Activated CD4-positive, alpha-beta T cell treated with anti-CD3 and anti-CD28 coated beads for 36 hours (primary cell): ENCODE measurements at places on chromosomes 5 and 9. TPM values are rescaled to one million over a fixed set of nuclear protein-coding genes. Genes with fewer than 3 reads are reported as not detected.

The PLAC8L1 gene
- not detected for total RNA-seq

The C5orf52 gene
- not detected for total RNA-seq

The INSYN2B gene
- total RNA-seq = not detected

GRCh38 chr9:6328103-6328502 is at the start of gene TPD52L3:
TPD52L3 (plus strand) TSS chr9:6328375; CDS start chr9:6328596, 221 bp downstream.
- no peak for DNase-seq
- no peaks in the 10 kb centered on the region for H3K4me1 ChIP-seq
- H3K27ac ChIP-seq = no peak within 1 kb of the TSS
- no peak within 1 kb of the TSS for H3K4me3 ChIP-seq
- H3K36me3 ChIP-seq = peaks cover 2% of the 10 kb centered on the region
- peaks cover 22% of the 10 kb centered on the region for H3K27me3 ChIP-seq

DNA sequence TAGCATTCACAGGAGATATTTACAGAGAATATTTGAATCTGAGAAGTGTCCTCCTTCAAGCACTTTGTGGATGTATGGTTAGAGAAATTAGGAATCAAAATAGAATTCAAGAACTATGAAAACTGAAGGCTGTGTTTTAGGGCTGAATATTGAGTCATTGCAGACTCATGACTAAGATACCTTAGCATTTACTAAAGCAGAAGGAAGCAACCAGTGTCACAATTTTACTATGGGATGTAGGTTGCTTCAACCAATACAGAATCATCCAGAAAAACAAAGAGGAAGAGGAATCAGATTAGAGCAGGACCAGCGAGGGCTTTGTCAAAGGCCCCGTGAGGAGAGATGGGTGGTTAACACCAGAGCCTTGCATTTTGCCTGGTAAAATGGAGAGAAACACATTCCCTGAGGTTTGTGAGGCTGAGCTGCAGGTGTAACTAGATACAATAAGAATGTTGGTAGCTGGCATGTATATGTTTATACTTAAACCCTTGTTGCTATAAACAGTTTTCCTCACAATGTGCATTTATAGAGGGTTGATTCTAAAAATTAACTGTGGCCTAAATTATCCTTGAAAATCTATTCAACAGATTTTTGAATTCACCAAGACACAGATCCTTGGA is 518.1 kb downstream of the AGTPBP1 start:
- no peaks in the 10 kb centered on the region for H3K36me3 ChIP-seq
- H3K4me3 ChIP-seq = no peak overlapping the region
- no peak overlapping the region for H3K27ac ChIP-seq
- peaks cover 4% of the 10 kb centered on the region for H3K27me3 ChIP-seq

DNA sequence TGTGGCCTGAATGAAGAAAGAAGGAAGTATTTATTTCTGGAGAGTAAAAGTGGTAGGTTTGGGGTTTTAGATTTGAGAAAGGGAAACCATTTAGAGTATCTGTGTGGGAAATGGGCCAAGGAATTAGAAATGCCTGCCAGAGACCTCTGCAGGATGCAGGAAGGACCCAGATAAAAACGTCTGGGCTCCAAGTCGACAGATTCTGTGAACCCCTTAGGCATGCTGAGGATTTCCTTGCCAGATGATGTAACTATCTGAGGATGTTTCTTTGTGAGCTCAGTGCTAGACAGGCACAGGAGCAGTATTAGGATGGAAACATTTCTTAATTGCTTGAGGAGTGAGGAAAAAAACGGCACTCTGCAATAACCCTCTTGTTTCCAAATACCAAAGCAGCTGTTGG is 251.8 kb upstream of the DMRT1 start:
- no peaks in the 10 kb centered on the region for H3K36me3 ChIP-seq
- H3K27me3 ChIP-seq = no peaks in the 10 kb centered on the region
- H3K4me1 ChIP-seq = peaks cover 3% of the 10 kb centered on the region
- H3K4me3 ChIP-seq = no peak overlapping the region
- DNase-seq = no peak

GRCh38 chr9:94250456-94250855 is 8.6 kb upstream of the ZNF169 start:
- H3K27me3 ChIP-seq = no peaks in the 10 kb centered on the region
- DNase-seq = peak; percentile 30
- H3K4me3 ChIP-seq = no peak overlapping the region
- H3K27ac ChIP-seq = peak overlapping the region; percentile 9
- H3K4me1 ChIP-seq = peaks cover 13% of the 10 kb centered on the region

DNA sequence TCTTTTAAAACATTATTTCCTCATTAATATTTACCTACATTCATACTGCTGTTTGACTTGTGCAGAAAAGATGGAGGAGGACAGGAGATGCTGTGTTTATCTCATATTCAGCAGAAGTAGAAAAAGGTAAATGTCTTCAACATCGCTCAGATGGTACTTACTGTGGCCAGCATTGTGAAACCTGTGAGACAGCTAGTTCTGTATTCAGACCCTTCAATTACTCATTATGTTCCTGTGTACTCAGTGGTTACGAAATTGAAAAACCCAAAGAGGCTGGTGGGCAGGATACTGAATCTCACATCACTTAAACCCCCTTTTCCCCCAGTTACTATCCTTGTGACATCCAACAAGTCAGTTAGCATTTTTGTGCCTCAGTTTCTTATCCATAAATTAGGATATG is 216.0 kb downstream of the KDM4C start:
- no peaks in the 10 kb centered on the region for H3K27me3 ChIP-seq
- peaks cover 22% of the 10 kb centered on the region for H3K4me1 ChIP-seq
- peak; percentile 12 for DNase-seq
- H3K27ac ChIP-seq = no peak overlapping the region
- peaks cover 4% of the 10 kb centered on the region for H3K36me3 ChIP-seq

- H3K4me3 ChIP-seq = no peak overlapping the region
- no peak overlapping the region for H3K27ac ChIP-seq
- H3K36me3 ChIP-seq = no peaks in the 10 kb centered on the region
- H3K27me3 ChIP-seq = no peaks in the 10 kb centered on the region
- no peaks in the 10 kb centered on the region for H3K4me1 ChIP-seq
- no peak for DNase-seq
Measured at GRCh38 chr9:17318821-17319320, 184.0 kb downstream of the CNTLN start.

The SLC36A2 gene
- total RNA-seq = not detected
